Vagina (tissue), 2 donors: ENCODE measurements at places on chromosomes 4 and X.

GRCh38 chrX:10567136-10567535 is 53.2 kb downstream of the MID1 start:
- no peak for DNase-seq

GRCh38 chr4:163148466-163149336 is 18.0 kb downstream of the NAF1 start:
- DNase-seq, result no peak

- no peak for DNase-seq
Measured at GRCh38 chrX:47880927-47881326, 44.2 kb downstream of the ZNF81 start.

- DNase-seq, result no peak
Measured at GRCh38 chrX:115259238-115259875, 25.5 kb upstream of the LRCH2 start.

- no peak for DNase-seq
Measured at GRCh38 chrX:39688219-39688575, 409.6 kb downstream of the BCOR start.

GRCh38 chr4:6663596-6664393 is 23.3 kb downstream of the MRFAP1 start:
- no peak for DNase-seq

DNA sequence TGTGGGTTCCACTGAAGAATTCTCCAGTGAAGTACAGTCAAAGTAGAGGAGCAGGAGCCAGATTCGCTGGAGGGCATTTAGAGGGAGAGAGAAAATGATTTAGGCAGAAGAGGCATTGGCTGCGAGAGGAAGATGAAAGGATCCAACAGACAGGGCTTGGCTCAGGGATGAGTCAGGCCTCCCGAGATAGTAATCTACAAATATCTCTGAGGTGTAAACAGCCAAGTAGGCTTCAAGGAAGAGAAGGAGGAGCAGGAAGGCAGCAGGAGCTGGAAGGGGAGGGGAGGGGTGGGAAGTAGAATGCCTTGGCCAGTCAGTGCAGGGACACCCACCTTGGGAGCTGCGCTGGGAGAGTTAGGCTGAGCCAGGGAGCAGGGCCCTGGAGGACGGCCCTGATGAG is 55.5 kb downstream of the PJA1 start:
- DNase-seq, result no peak

DNA sequence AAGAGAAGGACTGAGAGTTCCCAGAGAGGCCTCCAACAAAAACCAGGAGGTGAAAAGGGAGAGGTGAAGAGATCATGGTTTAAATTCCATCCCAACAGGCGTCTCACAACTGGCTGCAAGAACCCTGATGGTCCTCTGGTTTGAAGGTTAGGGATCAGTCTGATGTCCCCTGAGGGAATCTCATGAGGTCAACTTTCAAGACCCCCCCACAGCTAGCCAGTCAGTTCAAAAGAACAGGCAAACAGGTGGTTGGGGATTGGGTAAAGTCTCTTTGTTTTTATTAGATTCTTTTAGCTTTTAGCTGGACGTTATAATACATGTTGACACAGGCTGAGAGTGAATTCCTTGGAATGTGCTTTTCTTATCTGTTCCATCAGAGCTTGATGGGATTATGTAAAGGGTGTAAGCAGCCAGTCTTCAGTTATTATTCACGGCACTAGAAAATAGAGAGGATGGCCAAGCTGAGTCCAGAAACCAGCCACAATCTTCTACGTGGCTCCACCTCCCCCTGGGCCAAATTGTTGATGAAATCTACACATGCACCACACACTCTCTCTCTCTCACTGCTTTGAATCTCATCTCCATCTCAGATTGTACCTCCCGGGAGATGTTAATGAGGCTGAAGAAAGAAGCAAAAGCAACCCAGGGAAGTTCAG is 20.8 kb downstream of the ENPP6 start:
- DNase-seq, result no peak

DNA sequence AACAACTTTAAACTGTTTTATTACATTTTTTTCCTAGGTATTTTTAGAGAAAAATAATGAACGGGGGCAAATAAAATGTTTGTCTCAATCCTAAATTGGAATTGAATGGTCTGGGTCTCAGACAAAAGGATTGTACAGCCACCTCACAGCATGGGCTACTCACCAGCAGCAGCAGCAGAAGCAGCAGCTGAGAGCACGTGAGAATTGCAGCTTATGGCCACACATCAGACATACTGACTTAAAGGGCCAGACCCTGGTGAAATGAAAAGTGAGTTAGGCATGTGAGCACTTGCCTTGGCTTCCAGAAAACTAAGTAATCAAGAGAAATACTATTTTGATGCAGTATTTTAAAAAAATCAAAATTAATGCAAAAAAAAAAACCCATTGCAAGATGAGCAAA is 56.6 kb downstream of the AASDH start:
- no peak for DNase-seq

- no peak for DNase-seq
Measured at GRCh38 chr4:145799223-145799622, 119.3 kb downstream of the C4orf51 start.

GRCh38 chr4:39597695-39598381 is 40.8 kb downstream of the SMIM14 start:
- no peak for DNase-seq

- no peak for DNase-seq
Measured at GRCh38 chr4:52142816-52143215, 91.7 kb downstream of the SPATA18 start.

DNA sequence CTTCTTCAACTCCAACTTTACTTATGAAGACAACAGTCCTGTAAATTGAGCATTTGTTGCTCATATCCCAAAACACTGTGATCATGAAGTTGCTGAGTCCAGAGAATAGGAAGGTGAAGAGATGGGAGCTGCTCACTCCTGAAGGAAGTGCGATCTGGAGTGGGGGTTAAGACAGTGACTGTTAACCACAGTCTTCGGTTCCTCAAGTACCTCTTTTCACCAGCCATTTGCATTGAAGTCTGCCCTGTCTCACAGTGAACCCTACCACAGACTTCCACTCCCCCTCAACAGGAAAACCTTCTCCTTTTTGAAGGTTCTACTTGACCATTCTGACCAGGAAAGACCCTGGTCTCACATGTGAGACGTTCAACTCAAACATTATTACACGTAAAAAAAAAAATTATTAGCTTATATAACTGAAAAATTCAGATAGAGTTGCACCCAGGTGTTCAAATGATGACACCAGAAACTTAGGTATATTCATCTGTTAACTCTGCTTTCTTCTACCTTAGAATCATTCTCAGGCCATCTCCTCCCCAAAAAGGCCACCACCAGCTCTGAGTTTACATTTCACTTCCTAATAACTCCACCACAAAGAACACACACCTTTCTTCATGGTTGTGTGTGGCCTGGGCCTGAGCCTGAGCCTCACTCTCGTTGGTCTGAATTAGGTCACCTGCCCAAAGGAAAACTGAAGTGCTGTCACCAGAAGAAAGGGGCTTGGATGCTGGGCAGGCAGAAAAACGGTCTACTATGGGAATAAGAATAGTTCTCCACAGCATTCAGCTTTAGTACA is 199.2 kb downstream of the DCTD start:
- DNase-seq, result no peak

- no peak for DNase-seq
Measured at GRCh38 chr4:3238721-3239120, 10.2 kb upstream of the MSANTD1 start.

DNA sequence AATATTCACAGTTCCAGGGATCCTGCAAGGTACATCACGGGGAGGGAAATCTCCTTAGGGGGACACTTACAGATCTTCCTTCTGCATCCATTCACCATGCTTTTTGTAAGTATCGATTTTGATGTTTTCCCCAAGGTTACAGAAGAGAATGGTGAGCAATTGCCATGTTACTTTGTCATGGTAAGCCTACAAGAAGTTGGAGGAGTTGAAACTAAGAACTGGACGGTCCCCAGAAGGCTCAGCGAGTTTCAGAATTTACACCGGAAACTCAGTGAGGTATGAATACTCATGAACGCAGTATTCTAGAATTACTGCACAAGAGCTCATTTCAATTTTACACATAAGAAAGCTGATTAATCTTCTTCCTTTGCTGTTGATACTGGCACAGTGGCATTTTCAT is 53.9 kb downstream of the LRP2BP start:
- no peak for DNase-seq

DNA sequence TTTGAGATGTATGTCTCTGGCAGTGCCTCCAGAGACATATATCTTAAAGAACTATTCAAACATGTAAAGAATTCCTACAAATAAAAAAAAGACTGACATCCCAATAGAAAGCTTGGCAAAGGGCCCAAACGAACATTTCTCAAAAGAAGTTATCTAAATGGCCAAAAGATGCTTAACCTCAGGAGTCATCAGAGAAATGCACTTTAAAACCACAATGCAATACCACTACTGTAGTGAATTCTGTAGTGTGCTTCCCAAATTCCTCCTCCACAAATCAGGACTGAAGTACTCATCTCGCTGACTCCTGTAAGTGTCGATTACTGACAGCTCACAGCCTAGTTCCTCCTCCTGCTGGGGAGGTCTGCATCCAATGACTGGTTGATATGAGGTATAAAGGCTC is 129.0 kb upstream of the MAMLD1 start:
- DNase-seq, result no peak

GRCh38 chrX:43970528-43970927 is 2.7 kb downstream of the NDP start:
- no peak for DNase-seq

DNA sequence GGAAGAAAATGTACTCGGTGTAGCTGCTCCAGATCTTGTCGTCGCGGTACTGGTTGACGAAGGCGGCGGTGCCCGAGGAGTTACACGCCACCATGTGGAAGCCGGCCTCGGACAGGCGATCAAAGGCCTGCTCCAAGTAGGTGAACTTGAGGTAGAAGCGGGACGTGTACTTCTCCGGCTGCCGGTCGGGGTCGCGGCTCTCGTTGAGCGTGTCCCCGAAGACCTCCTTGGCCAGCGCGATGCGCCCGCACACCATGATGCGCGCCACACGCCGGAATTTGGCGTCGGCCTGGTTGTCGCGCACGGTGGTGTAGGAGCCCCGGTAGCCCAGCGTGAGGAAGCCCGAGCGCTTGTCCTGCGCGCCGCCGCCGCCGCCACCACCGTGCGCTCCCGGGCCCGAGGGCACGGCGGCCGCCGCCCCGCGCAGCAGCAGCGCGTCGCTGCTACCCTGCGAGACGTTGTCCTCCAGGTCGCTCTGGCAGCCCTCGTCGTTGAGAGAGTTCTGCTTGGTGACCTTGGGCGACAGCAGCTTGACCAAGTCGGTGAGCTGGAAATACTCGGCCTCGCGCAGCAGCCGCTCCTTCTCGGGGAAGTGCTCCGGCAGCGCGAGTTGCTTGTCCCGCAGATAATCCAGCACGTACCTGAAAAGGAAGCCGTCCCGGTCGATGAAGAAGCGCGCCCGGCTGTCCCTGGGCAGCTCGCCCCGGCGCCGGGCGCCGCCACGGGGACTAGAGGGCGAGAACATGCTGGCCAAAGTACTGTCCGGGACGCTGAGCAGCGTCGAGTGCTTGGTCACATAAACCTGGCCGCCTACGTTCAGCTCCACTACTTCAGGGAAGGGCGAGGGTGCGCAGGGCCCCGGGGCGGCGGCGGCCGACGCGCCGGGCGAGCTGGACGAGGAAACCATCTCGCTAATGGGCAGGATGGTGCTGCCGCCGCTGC is 775 bp downstream of the KCTD8 start:
- no peak for DNase-seq
